Right lobe of liver (tissue), 6 donors: ENCODE measurements at places on chromosomes 3 and 15. TPM values are rescaled to one million over a fixed set of nuclear protein-coding genes. Genes with fewer than 3 reads are reported as not detected.

GRCh38 chr3:136949708-136950107 is 8.1 kb upstream of the IL20RB start:
- no peaks in the 10 kb centered on the region for H3K4me1 ChIP-seq
- DNase-seq: no peak
- no peaks in the 10 kb centered on the region for H3K27me3 ChIP-seq
- no peak overlapping the region for H3K4me3 ChIP-seq
- no peak overlapping the region for H3K27ac ChIP-seq
- peaks cover 3% of the 10 kb centered on the region for H3K36me3 ChIP-seq

- H3K36me3 ChIP-seq: no peaks in the 10 kb centered on the region
- H3K27ac ChIP-seq: no peak overlapping the region
- DNase-seq: no peak
- H3K4me1 ChIP-seq: no peaks in the 10 kb centered on the region
These were observed 19.3 kb upstream of the SLC4A7 start for GRCh38 chr3:27503526-27503925.

- H3K27ac ChIP-seq: no peak overlapping the region
- H3K4me1 ChIP-seq: no peaks in the 10 kb centered on the region
- no peak for DNase-seq
These were observed 1.5 kb downstream of the ZBED2 start for GRCh38 chr3:111593666-111594065.

DNA sequence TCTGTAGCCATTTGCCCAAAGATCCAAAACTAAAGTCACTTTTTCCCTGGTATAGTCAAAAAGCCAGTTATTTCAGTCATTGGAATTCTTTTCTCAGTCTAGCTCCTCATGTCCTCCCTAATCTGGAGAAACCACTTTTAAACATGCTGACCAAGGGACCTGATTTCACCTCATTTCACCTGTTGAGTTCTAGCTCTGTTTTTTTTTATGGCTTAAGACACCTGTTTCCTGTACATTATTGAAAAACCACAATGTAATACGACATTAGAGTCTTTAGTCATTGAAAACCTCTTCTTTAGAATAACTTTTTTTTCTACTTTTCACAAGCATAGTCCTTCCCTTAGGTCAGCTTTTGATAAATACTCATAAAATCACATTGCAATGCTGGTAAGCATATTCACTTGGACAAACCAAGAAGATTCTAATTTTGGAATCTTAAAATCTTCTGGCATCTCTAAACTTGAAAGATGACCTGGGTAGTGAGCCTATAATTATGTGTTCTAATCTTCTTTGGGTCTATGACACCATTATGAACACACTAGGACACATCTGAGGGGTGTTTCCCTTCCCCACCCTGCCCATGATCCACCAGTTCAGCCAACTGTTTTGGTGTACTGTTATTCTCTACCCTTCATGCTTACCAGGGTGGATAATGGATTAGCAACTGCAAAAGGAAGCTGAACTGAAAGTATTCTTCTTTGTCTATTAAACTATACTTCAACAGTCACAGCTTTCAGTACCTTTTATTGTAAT is 103.5 kb upstream of the FXR1 start:
- DNase-seq: no peak
- H3K4me3 ChIP-seq: no peak overlapping the region
- H3K4me1 ChIP-seq: no peaks in the 10 kb centered on the region
- H3K27ac ChIP-seq: no peak overlapping the region
- H3K27me3 ChIP-seq: no peaks in the 10 kb centered on the region

The PSMA4 gene
- total RNA-seq: 133 TPM

DNA sequence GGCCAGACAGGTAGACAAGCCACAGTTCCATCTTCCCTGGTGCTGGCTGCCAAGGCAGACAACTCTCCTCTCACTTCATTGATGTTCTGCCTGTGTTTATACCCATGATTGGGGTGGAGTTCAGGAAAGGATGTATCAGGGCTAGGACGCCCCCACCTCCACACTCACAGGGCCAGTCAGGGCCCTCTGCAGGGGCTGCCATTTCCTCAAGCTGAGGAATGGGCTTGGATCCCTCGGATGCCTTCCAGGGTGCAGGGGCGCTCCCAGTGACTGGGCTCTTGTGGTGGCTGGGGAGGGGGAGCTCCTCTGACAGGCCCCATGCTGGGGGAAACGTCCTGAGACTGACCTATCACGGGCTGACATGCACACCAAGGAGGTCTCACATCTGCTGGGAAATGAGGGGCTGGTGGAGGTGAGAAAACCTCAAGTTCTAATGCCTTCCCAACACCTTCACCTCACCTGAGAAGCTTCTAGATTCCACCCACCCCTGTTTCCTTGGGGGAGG is 31.4 kb downstream of the SEMA7A start:
- H3K36me3 ChIP-seq: no peaks in the 10 kb centered on the region
- no peaks in the 10 kb centered on the region for H3K27me3 ChIP-seq
- H3K4me1 ChIP-seq: no peaks in the 10 kb centered on the region
- no peak overlapping the region for H3K27ac ChIP-seq

- no peaks in the 10 kb centered on the region for H3K27me3 ChIP-seq
- no peak overlapping the region for H3K27ac ChIP-seq
- no peak for DNase-seq
- H3K4me1 ChIP-seq: no peaks in the 10 kb centered on the region
- no peaks in the 10 kb centered on the region for H3K36me3 ChIP-seq
- no peak overlapping the region for H3K4me3 ChIP-seq
These were observed 244.4 kb upstream of the STAC start for GRCh38 chr3:36135863-36136262.

DNA sequence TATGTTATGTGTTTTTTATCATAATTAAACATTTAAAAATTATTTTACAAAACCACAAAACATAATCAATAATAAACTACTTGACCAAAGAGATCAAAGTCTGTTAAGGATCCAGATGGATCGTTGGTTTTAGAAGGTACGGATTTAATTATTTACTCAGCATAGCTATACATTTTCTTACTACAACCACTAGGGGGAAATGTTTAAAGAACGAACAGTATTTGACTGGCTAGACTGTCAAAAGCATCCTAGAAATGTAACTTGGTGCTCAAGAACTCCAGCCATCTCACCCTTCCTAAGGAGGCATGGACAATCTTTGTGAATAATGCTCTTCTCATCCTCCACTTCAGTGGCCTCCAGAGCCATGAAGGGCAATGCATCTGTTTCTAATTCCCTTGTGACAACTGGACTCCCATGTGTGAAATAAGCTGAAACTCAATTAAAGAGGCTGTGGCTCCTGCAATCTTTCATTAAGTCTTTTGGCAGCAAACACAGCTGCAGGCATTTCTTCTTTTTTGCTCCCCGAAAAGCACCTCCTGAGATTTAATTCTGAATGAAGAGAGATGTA is 94.7 kb upstream of the TUSC7 start:
- no peaks in the 10 kb centered on the region for H3K36me3 ChIP-seq
- no peak for DNase-seq
- no peak overlapping the region for H3K4me3 ChIP-seq
- H3K4me1 ChIP-seq: no peaks in the 10 kb centered on the region
- H3K27ac ChIP-seq: no peak overlapping the region

The EPB42 gene
- total RNA-seq: not detected

DNA sequence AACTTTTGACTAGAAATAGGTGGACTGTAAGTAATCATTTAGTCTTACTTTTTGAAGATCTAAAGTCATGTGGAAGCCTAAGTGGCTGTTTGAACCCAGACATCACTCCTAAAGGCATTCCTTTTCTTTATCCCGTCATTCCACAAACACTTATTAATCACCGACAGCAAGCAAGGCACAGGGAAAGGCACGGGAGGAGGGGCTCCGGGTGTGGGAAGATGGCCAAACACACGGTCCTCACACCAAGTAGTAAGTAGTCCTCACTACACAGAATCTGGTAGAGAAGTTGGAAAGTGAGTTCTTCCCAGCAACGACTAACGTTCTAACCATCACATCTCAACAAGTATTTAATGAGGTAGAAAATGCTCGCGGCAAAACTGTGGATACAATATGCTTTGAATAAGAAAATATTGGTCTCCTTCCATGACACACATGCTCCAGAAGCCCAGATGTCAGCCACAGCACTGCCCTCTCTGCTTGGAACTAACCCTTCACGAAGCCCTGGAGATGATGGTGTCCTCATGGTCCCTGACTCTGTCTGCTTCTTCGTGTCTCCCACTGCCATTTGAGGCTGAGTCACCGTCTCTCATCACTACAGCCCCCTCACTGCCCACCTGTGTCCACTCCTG is 202.2 kb downstream of the OPA1 start:
- no peaks in the 10 kb centered on the region for H3K4me1 ChIP-seq
- H3K27ac ChIP-seq: no peak overlapping the region
- H3K4me3 ChIP-seq: no peak overlapping the region
- no peaks in the 10 kb centered on the region for H3K36me3 ChIP-seq

- no peaks in the 10 kb centered on the region for H3K27me3 ChIP-seq
- DNase-seq: no peak
- no peaks in the 10 kb centered on the region for H3K4me1 ChIP-seq
- peaks cover 8% of the 10 kb centered on the region for H3K36me3 ChIP-seq
- H3K4me3 ChIP-seq: no peak overlapping the region
- H3K27ac ChIP-seq: no peak overlapping the region
These were observed 21.8 kb upstream of the MUSTN1 start for GRCh38 chr3:52856666-52857065.

GRCh38 chr3:27200721-27201489 is 168.3 kb downstream of the NEK10 start:
- H3K27me3 ChIP-seq: no peaks in the 10 kb centered on the region
- no peak overlapping the region for H3K4me3 ChIP-seq
- no peak overlapping the region for H3K27ac ChIP-seq

GRCh38 chr3:174276826-174277225 is 582.3 kb upstream of the NAALADL2 start:
- no peaks in the 10 kb centered on the region for H3K36me3 ChIP-seq
- H3K4me1 ChIP-seq: no peaks in the 10 kb centered on the region
- no peaks in the 10 kb centered on the region for H3K27me3 ChIP-seq
- no peak overlapping the region for H3K4me3 ChIP-seq

The PLXNA1 gene
- total RNA-seq: 8.1 TPM

DNA sequence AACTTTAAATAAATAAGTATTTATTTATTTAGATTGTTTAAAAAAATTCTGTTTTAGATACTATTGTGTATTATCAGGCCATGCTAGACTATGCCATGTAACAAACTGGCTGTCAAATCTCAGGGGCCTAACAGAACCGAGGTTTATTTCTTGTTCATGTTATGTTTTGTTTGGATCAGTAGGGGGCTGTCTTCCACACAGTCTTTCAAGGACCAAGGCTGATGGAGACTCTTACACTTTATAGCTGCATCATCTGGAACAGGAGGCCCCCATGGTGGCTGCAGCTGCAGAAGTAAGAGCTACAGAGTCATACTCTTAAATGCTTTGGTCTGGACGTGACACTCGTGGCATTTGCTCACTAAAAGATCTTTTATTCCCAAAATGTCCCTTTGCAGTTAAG is 33.0 kb upstream of the ARL14 start:
- H3K27ac ChIP-seq: no peak overlapping the region
- no peaks in the 10 kb centered on the region for H3K4me1 ChIP-seq
- H3K36me3 ChIP-seq: no peaks in the 10 kb centered on the region
- no peaks in the 10 kb centered on the region for H3K27me3 ChIP-seq
- no peak overlapping the region for H3K4me3 ChIP-seq

DNA sequence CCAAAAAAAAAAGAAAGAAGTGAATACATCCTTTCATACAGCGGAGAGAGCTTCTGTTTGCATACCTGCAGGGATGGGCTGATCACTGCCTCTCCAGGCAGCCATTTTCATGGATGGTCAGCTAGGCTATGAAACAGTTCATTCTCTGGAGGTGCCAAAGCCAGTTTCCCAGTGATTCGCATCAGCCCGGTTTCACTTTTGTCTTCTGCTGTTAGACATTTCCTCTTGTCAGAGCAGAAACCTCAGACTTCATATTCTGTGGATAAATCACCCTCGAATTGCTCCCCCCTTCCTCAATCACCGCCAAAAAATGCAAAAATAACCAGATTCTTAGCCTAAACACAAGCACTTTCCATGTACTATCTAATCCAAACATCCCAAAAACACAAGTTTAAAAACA is 225.6 kb downstream of the ADAMTS9 start:
- no peak overlapping the region for H3K4me3 ChIP-seq
- no peak for DNase-seq
- H3K36me3 ChIP-seq: no peaks in the 10 kb centered on the region
- no peaks in the 10 kb centered on the region for H3K4me1 ChIP-seq

- no peaks in the 10 kb centered on the region for H3K4me1 ChIP-seq
- no peak overlapping the region for H3K4me3 ChIP-seq
- no peaks in the 10 kb centered on the region for H3K27me3 ChIP-seq
- DNase-seq: no peak
- no peak overlapping the region for H3K27ac ChIP-seq
These were observed 52.1 kb downstream of the GATM start for GRCh38 chr15:45326280-45326679.

DNA sequence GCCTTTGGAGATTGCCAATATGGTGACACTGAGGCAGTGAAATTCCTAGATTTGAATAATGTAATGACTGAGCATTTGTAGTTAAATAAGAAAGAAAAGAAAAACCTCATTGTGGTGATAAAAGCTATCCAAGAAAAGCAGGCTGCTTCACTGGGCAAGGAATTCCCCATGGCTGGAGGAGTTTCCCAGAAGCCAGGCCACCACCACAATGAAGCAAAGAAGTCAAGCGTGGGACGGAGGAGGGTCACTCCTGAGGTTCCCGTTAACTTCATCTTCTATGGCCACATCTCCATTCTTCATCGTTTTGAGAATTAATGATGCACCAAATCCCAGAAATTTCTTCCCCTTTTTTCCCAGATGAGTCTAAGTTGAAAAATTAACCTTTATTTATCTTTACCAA is 185.8 kb upstream of the BCL6 start:
- no peak overlapping the region for H3K27ac ChIP-seq
- no peaks in the 10 kb centered on the region for H3K27me3 ChIP-seq
- no peak for DNase-seq
- no peak overlapping the region for H3K4me3 ChIP-seq

The CPB1 gene
- total RNA-seq: 0.44 TPM

DNA sequence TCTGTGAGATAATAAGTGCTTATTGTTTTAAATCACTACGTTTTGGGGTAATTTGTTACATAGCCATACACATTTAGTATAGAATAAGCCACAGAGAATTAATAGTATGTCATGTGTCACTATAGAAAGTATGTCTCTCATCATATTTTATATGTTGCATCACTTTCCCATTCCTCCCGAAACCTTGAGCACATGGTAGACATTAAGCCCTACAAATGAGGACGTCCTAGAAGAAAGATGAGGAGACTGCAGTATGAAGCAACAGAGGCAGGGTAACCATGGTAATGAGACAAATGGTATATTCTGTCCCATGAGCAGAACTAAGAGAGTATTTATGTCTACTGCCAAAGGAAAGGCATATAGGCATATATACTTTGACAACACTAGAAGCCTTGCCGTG is 720.2 kb downstream of the ROBO1 start:
- H3K27ac ChIP-seq: no peak overlapping the region
- DNase-seq: no peak
- H3K36me3 ChIP-seq: no peaks in the 10 kb centered on the region
- H3K4me1 ChIP-seq: no peaks in the 10 kb centered on the region
- no peak overlapping the region for H3K4me3 ChIP-seq

- H3K27me3 ChIP-seq: no peaks in the 10 kb centered on the region
- no peaks in the 10 kb centered on the region for H3K4me1 ChIP-seq
- DNase-seq: no peak
These were observed 73.0 kb downstream of the TRPC1 start for GRCh38 chr3:142796823-142797222.

GRCh38 chr3:169389211-169389924 is 274.1 kb downstream of the MECOM start:
- H3K4me3 ChIP-seq: no peak overlapping the region
- no peak overlapping the region for H3K27ac ChIP-seq
- DNase-seq: no peak
- H3K36me3 ChIP-seq: no peaks in the 10 kb centered on the region
- H3K27me3 ChIP-seq: no peaks in the 10 kb centered on the region
- H3K4me1 ChIP-seq: no peaks in the 10 kb centered on the region

The SLC6A1 gene
- total RNA-seq: 55.3 TPM

GRCh38 chr3:147941969-147942368 is 532.8 kb downstream of the ZIC1 start:
- no peaks in the 10 kb centered on the region for H3K4me1 ChIP-seq
- no peak overlapping the region for H3K27ac ChIP-seq
- DNase-seq: no peak
- no peaks in the 10 kb centered on the region for H3K36me3 ChIP-seq
- no peaks in the 10 kb centered on the region for H3K27me3 ChIP-seq
